Stimulated activated CD4-positive, alpha-beta T cell treated with anti-CD3 and anti-CD28 coated beads, Interleukin-4, amount 100 ng/mL, for 24 hours (primary cell): ENCODE measurements at places on chromosomes 11 and 22.

- DNase-seq = no peak
Observed at GRCh38 chr11:43712676-43713075, 32.1 kb downstream of the HSD17B12 start.

DNA sequence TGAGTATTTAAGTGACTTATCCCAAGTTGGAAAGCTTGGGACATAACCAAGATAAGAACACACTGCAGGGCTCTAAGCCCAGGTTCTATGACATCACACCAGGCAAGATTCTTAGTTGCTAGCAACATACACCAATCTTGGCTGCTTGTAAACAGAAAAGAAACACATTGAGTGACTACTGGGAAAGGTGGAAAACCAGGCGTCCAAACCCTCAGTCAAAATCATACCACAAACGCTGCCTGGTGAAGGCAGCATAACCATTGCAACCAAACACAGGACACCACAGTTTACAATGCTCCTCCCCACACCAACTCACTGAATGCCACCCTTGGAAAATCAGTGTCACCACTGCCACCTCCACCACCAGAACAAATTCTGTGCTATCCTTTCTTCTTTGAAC is 379.9 kb downstream of the TTC28 start:
- DNase-seq = no peak

GRCh38 chr22:23743303-23743705 is 7.6 kb downstream of the ZNF70 start:
- no peak for DNase-seq

DNA sequence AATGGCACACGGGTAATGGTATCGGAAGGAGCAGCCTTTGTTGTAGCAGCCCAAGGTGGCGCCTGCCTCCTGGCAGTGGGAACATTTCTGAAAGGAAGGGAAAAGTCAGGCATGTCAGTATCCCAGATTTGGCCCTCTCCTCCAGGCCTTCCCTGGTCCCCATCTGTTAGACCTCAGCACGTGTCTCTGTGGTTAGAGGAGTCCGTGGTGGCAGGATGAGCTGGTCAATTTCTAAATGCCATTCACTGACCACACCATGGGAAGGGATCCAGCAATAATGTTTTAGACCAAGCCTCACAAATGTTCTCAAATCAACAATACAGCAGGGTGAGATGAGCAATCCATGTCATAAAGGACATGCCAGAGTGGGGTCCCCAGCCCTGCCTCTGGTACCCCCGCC is 49.0 kb upstream of the CYP2D6 start:
- DNase-seq = no peak
